Parietal lobe (tissue), 2 donors: ENCODE measurements at places on chromosomes 3 and 15. TPM values are rescaled to one million over a fixed set of nuclear protein-coding genes. Genes with fewer than 3 reads are reported as not detected.

Gene BOC
- total RNA-seq: 33.8 TPM

Gene NANOGP8
- total RNA-seq: not detected

Gene CTXND1
- 0.63 TPM for total RNA-seq

Gene ZNF619
- total RNA-seq: 5.0 TPM

Gene SLC2A2
- not detected for total RNA-seq

Gene AGBL1
- 2.5 TPM for total RNA-seq

Gene TTLL13
- total RNA-seq: not detected

Gene CELF6
- 15.7 TPM for total RNA-seq

Gene CHAC1
- 4.4 TPM for total RNA-seq

Gene QRICH1
- 187 TPM for total RNA-seq

Gene TGM4
- not detected for total RNA-seq

Gene PAK6
- total RNA-seq: 16.0 TPM

Gene FBXW12
- total RNA-seq: 2.8 TPM

Gene LRRIQ4
- 0.63 TPM for total RNA-seq

Gene TADA3
- 35.7 TPM for total RNA-seq

Gene CPLX3
- 1.6 TPM for total RNA-seq

Gene CCR8
- not detected for total RNA-seq

Gene CCR3
- total RNA-seq: not detected

Gene TNFAIP8L3
- total RNA-seq: 0.94 TPM

Gene ITIH1
- not detected for total RNA-seq

Gene TXNRD3
- total RNA-seq: 16.6 TPM

Gene C15orf40
- total RNA-seq: 28.8 TPM

Gene SERINC4
- not detected for total RNA-seq

Gene CHRM5
- 0.63 TPM for total RNA-seq

Gene FRMD5
- 33.5 TPM for total RNA-seq

Gene CCDC39
- 0.63 TPM for total RNA-seq

Gene HYKK
- total RNA-seq: 1.3 TPM

Gene USP3
- 110 TPM for total RNA-seq

Gene HGD
- 0.63 TPM for total RNA-seq

Gene CMTM7
- total RNA-seq: 0.63 TPM

Gene NSMCE3
- 11.0 TPM for total RNA-seq

Gene LCTL
- not detected for total RNA-seq

Gene ARNT2
- 69.2 TPM for total RNA-seq

Gene PARP6
- 102 TPM for total RNA-seq

Gene USP50
- not detected for total RNA-seq

Gene ALS2CL
- total RNA-seq: 4.4 TPM

Gene PLSCR2
- not detected for total RNA-seq

Gene EEFSEC
- total RNA-seq: 10.6 TPM

Gene RBPMS2
- total RNA-seq: not detected

Gene ISLR2
- total RNA-seq: 186 TPM

Gene TMEM40
- total RNA-seq: not detected

Gene LYZL4
- not detected for total RNA-seq

Gene CNTN6
- total RNA-seq: 13.8 TPM

Gene ANKRD63
- 0.94 TPM for total RNA-seq

Gene GABRG3
- total RNA-seq: 23.8 TPM

Gene PRR20G
- total RNA-seq: not detected

Gene SQOR
- total RNA-seq: 1.6 TPM

Gene LRTM1
- not detected for total RNA-seq

Gene ROPN1
- not detected for total RNA-seq

Gene PTH1R
- 1.6 TPM for total RNA-seq

Gene ANKRD34C
- not detected for total RNA-seq

Gene PLS1
- 0.94 TPM for total RNA-seq

Gene GOLGA6L9
- total RNA-seq: 20.7 TPM
